K562 (cell line): ENCODE measurements at places on chromosomes 2 and 18. TPM values are rescaled to one million over a fixed set of nuclear protein-coding genes. Genes with fewer than 3 reads are reported as not detected.

GRCh38 chr2:191180713-191181112 lies 29.9 kb upstream of the STAT4 start:
- no peak overlapping the region for H3K4me3 ChIP-seq
- no peak for DNase-seq
- H3K27me3 ChIP-seq, result no peaks in the 10 kb centered on the region

- no peak for DNase-seq
- no peak overlapping the region for H3K4me3 ChIP-seq
- no peaks in the 10 kb centered on the region for H3K4me1 ChIP-seq
Observed at GRCh38 chr2:231170055-231170454, 28.4 kb upstream of the ARMC9 start.

GRCh38 chr2:65319674-65320041 lies 92.0 kb downstream of the ACTR2 start:
- H3K4me1 ChIP-seq, result no peaks in the 10 kb centered on the region
- peaks cover 55% of the 10 kb centered on the region for H3K36me3 ChIP-seq
- H3K27ac ChIP-seq, result no peak overlapping the region
- DNase-seq, result no peak
- no peaks in the 10 kb centered on the region for H3K27me3 ChIP-seq
- no peak overlapping the region for H3K4me3 ChIP-seq

- no peak overlapping the region for H3K27ac ChIP-seq
- DNase-seq, result no peak
- H3K4me3 ChIP-seq, result no peak overlapping the region
- H3K4me1 ChIP-seq, result no peaks in the 10 kb centered on the region
Observed at GRCh38 chr2:136408795-136409194, 290.8 kb upstream of the CXCR4 start.

DNA sequence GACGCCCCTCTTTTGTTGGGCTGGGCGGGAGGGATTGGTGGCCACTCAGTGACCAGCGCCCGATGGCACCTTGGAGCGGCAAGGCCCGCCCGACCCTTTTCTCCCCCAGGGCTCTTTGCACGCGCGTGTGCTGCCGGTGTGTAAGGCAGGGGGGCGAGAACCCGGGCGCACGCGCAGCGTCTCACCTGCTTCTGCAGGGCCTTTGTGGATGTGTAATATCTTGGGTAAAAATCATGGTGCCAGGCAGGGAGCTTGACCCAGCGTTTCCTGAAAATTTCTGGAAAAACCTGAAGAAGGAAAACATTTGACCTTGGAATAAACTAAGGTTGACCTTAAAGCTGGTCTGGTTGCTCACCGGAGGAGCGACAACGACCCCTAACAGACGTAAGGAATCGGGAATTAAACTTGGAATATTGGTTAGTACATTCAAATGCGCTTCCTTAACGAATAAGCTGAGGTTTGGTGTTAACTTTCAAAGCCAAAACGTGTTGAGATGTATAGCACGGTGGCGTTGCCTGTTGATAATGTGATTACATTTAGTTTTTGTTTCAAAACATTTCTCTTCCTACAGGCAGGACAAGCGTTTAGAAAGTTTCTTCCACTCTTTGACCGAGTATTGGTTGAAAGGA lies 438 bp downstream of the HSPE1 start:
- peaks cover 70% of the 10 kb centered on the region for H3K36me3 ChIP-seq
- H3K27ac ChIP-seq, result peak overlapping the region; percentile 95
- peak overlapping the region; percentile 74 for H3K4me3 ChIP-seq
- DNase-seq, result no peak
- no peaks in the 10 kb centered on the region for H3K27me3 ChIP-seq

- H3K36me3 ChIP-seq, result no peaks in the 10 kb centered on the region
- H3K27me3 ChIP-seq, result peaks cover 6% of the 10 kb centered on the region; the same call in 1 of the 3 replicates
- H3K4me1 ChIP-seq, result no peaks in the 10 kb centered on the region; the same call in 1 of the 2 replicates
- DNase-seq, result peak; percentile 32
Observed at GRCh38 chr2:235050980-235051351, 99.1 kb downstream of the SH3BP4 start.

GRCh38 chr2:103232865-103233264 lies 471.0 kb downstream of the TMEM182 start:
- no peaks in the 10 kb centered on the region for H3K36me3 ChIP-seq
- H3K4me3 ChIP-seq, result no peak overlapping the region
- DNase-seq, result no peak
- H3K27me3 ChIP-seq, result no peaks in the 10 kb centered on the region
- H3K4me1 ChIP-seq, result no peaks in the 10 kb centered on the region

DNA sequence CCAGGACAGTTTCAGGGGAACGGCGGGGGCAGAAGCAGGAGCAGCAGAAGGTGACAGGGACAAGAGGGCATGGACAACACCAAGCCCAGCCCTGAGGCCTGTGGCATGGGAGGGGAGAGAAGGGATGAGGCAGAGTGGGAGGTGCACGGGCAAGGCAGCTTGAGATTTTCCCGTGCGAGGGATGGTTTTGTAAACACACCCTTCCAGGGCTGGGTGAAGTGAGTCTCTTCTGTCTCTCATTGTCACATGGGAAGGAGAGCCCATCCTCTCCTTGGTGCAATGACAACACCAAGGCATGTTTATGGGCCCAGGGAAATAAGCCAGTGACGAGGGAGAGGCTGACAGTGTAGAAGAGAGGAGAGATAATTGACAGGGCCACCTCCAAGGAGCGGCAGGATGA lies 69.6 kb upstream of the RIOK3 start:
- no peak for DNase-seq
- H3K27ac ChIP-seq, result no peak overlapping the region
- peaks cover 8% of the 10 kb centered on the region; the same call in 1 of the 3 replicates for H3K36me3 ChIP-seq
- H3K4me3 ChIP-seq, result no peak overlapping the region
- peaks cover 6% of the 10 kb centered on the region; the same call in 1 of the 2 replicates for H3K4me1 ChIP-seq

DNA sequence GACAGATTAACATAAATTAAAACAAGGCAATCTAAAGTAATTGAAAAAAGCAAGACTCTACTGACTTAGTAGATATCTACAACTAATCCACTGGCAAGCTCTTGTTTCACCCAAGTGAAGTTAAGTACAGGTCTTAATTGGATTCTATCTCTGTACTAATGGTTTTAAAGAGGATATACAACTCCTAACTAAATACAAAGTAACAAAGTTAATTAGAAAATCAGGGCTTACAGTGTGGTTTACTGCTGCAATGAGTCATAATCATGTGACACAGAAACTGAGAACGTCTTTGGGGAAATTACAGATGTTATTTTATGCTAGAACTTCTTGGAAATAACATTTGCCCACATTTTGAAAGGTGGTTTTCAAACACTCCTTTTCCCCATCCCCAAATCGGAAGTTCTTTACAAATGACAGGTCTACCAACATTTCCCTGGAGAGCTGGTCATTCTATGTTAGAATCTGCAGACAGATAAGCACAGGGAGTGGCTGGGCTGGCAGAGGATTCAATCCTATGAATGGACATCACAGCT lies 245.3 kb downstream of the STK39 start:
- no peaks in the 10 kb centered on the region for H3K36me3 ChIP-seq
- no peaks in the 10 kb centered on the region for H3K4me1 ChIP-seq
- H3K27me3 ChIP-seq, result peaks cover 12% of the 10 kb centered on the region; the same call in 2 of the 3 replicates
- H3K4me3 ChIP-seq, result no peak overlapping the region
- H3K27ac ChIP-seq, result no peak overlapping the region
- no peak for DNase-seq

DNA sequence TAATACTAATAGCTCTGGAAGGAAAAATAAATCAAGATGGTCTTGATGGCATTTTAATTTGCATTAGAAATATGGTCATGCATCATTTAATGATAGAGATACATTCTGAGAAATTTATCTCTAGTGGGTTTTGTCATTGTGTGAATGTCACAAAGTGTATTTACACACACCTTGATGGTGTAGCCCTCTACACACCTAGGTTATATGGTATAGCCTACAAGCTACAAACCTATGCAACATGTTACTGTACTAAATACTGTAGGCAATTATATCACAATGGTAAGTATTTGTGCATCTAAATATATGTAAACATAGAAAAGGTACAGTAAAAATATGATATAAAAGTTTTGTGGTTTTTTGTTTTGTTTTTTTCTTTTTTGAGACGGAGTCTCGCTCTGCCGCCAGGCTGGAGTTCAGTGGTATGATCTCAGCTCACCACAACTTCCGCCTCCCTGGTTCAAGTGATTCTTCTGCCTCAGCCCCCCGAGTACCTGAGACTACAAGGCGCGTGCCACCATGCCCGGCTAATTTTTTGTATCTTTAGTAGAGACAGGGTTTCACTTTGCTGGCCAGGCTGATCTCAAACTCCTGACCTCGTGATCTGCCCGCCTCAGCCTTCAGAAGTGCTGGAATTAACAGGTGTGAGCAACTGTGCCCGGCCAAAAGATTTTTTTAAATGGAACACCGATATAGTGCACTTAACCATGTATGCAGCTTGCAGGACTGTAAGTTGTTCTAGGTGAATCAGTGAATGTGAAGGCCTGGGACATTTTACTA lies 83.7 kb upstream of the UBXN4 start:
- no peaks in the 10 kb centered on the region for H3K4me1 ChIP-seq
- no peak overlapping the region for H3K4me3 ChIP-seq
- DNase-seq, result no peak
- no peak overlapping the region for H3K27ac ChIP-seq
- H3K36me3 ChIP-seq, result peaks cover 57% of the 10 kb centered on the region

DNA sequence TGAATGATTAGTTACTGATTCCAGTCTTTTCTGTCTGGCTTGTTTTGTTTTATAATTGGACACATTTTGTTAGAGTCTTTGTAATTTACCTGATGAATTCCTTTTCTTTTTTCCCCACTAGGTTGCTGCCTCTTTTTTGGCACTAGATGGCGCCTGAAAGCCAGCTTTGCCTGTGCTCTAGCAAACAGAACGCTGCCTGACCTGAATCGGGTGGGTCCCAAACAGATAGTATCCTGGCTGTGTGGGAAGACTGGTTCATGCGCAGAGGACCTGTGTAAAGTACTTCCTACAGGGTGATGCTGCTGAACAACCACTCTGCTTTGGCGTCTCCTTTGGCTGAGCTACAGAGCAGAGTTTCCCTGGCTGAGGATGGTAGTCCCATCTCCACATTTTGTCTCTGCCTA lies 288.2 kb downstream of the IKZF2 start:
- no peak overlapping the region for H3K27ac ChIP-seq
- no peaks in the 10 kb centered on the region for H3K27me3 ChIP-seq

GRCh38 chr2:19246496-19246895 lies 111.9 kb downstream of the OSR1 start:
- no peaks in the 10 kb centered on the region for H3K27me3 ChIP-seq
- H3K4me1 ChIP-seq, result no peaks in the 10 kb centered on the region
- DNase-seq, result no peak
- no peaks in the 10 kb centered on the region for H3K36me3 ChIP-seq

PRKRA gene
- 50.4 and 53.9 TPM in 2 replicates for total RNA-seq

GPATCH11 gene
- total RNA-seq, result 9.9 and 10.5 TPM in 2 replicates

FEZ2 gene
- total RNA-seq, result 19.2 and 20.1 TPM in 2 replicates

SP140 gene
- total RNA-seq, result 0.25 and 0.35 TPM in 2 replicates

SLC9A4 gene
- 0.04 and 0.07 TPM in 2 replicates for total RNA-seq

COA5 gene
- total RNA-seq, result 33.4 and 33.9 TPM in 2 replicates

IL36A gene
- not detected in 2 replicates for total RNA-seq

PXDN gene
- 0.49 and 0.94 TPM in 2 replicates for total RNA-seq

POTEJ gene
- not detected in 2 replicates for total RNA-seq

PROKR1 gene
- 0.18 and 0.22 TPM in 2 replicates for total RNA-seq

SLC1A4 gene
- total RNA-seq, result 18.5 and 24.0 TPM in 2 replicates

WNT6 gene
- not detected in 2 replicates for total RNA-seq

FOXD4L1 gene
- total RNA-seq, result 0.16 and 0.20 TPM in 2 replicates
